Omental fat pad (tissue), 4 donors: ENCODE measurements at places on chromosomes 7 and 10. TPM values are rescaled to one million over a fixed set of nuclear protein-coding genes. Genes with fewer than 3 reads are reported as not detected.
A peak's percentile ranks its signal among the peaks of the same experiment; 100 is the strongest.

The CYP2C9 gene
- not detected for total RNA-seq

The PKD1L1 gene
- total RNA-seq = 81.7 TPM

DNA sequence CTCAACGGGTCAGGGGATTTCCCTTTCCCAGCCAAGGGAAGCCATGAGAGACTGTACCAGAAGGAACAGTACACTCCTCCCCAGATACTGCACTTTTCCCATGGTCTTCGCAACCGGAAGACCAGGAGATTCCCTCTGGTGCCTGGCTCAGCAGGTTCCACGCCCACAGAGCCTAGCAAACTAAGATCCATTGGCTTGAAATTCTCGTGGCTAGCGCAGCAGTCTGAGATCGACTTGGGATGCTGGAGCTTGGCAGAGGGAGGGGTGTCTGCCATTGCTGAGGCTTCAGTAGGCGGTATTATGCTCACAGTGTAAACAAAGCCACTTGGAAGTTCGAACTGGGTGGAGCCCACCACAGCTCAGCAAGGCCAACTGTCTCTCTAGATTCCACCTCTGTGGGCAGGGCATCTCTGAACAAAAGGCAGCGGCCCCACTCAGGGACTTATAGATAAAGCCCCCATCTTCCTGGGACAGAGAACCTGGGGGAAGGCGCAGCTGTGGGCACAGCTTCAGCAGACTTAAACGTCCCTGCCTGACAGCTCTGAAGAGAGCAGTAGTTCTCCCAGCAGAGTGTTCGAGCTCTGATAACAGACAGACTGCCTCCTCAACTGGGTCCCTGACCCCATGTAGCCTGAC, 29.6 kb downstream of the SLC16A12 start:
- DNase-seq = no peak

GRCh38 chr10:114541081-114541796, 116.8 kb downstream of the ABLIM1 start:
- no peak for DNase-seq

- no peak for DNase-seq
These were observed 161.9 kb upstream of the AGK start for GRCh38 chr7:141389140-141389796.

- DNase-seq = no peak
These were observed 131.1 kb downstream of the KCND2 start for GRCh38 chr7:120404042-120404441.

The C7orf57 gene
- total RNA-seq = not detected

DNA sequence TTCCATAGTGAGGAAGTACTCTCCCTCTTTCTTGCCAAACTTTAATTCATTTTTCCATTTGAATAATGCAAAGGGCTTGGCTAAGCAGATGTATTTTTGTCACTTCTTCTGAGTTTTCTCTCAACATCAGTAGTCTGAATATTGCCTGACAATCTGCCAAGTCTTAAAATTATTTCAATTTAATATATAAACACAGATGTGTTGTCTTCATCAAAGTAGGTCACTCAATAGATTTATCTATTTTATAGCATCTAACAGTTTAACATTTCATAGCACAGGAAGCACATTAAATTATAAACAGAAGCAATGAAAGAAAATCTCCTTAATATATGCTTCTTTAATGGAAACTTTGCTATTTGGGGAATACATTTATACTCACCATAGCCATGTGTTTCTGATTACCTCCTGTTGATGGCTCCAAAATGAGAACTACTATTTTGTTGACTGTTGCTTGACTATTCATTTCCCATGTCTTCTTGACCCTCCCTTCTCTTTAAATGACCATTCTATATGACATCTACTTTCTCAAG, 4.5 kb downstream of the CPED1 start:
- no peak for DNase-seq

The CALHM1 gene
- not detected for total RNA-seq

The TMEM229A gene
- total RNA-seq = not detected

DNA sequence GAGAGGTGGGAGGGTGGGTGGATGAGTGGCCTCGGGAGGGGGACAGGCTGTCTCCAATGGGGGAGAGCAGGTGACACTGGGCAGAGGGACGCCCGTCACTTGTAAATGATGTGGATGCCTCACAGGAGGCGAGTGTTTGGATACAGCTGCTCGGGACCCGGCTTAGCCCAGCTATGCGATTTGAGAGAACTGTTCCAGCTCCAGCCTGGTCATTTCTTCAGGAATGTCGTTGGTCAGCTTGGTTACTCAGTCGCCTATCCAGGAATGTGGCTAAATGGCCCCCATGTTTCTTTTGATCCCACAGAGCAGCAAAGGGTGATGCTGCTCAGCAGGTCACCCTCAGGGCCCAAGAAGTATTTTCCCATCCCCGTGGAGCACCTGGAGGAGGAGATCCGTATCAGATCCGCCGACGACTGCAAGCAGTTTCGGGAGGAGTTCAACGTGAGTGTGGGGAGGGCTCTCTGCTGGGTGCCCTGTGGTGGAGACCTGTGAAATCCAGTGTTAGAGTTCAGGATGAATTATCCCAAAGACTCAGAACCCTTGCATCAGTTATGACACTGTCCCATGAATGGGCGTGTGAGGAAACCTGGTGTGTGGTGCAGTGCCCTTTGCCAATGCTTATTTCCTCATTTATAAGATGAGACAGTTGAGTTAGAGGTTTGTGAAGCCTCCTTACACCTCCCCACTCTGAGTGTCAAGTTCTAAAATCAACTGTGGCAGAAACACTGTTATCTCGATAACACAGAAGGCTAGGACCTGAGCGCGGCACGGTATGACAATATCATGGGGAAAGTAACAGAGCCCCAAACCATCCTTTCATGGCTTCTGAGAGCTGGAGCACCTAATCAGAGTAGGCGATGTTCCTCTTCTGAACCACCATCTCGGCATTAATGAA, 76.8 kb downstream of the MKI67 start:
- DNase-seq = no peak

DNA sequence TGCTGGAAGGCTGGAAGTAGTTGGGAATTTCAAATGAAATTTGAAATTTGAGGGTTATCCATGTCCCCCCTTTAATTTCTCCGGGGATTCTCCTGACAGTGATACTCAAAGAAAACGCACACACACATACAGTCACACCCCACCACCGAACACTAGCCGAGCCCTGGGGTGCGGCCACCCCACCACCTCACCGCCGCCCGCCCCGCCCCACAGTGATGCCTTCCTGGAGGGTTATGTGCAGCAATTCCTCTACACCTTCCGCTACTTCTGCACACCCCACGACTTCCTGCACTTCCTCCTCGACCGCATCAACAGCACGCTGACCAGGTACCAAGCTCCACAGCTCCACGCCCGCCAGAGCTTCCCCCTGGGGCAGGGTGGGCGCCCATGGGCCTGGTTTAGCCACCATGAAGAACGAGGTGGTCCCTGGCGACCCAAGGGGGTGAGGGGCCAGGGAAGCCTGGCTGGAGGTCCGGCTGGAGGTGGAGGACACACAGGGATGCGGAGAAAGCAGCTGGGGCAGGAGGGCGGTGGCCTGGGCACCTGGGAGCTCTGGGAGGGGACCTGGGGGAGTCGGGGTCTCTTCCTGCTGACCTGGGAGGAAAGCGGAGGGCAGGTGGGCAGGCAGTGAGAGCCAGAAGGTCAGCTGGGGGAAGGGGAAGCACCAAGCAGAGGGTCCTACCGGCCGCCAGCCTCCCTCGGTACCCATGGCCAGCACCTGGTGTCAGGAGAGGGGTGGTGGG, 19.4 kb upstream of the UTF1 start:
- no peak for DNase-seq

The TUBAL3 gene
- total RNA-seq = not detected

GRCh38 chr10:22321156-22321923, 441 bp downstream of the BMI1 start:
- DNase-seq = no peak

DNA sequence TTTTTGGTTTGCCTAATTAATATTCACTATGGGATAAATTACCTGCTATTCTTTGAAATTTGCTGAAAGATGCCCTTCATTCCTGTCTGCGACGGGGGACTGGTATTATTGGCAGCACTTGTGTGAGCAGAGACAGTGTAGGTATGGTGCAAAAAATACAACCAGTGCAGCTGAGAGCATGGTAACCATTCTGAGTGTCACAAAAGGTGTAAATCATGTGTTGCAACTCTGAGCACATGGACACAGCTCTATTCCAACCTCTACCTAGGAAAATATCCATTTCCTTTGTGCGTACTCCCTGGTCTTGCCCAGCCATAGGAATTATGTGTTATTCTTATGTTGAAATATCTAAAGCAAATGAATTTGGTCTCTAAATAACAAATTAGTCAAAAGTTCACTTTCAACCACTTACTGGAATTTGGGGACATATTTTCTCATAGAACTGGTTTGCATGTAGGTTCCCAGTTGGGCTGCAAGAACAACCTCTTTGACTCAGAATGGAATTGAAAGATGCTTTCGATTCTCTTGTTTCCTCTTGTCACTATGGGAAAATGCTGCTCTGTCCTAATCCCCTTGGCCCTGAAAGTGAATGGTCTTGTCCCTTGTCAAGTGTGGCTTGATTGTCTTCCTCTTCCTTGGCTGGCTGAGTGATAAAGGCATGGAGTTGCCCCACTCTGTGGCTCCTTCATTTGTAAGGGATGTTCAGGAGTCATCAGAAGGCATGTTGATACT, 57.0 kb downstream of the CELF2 start:
- DNase-seq = no peak

DNA sequence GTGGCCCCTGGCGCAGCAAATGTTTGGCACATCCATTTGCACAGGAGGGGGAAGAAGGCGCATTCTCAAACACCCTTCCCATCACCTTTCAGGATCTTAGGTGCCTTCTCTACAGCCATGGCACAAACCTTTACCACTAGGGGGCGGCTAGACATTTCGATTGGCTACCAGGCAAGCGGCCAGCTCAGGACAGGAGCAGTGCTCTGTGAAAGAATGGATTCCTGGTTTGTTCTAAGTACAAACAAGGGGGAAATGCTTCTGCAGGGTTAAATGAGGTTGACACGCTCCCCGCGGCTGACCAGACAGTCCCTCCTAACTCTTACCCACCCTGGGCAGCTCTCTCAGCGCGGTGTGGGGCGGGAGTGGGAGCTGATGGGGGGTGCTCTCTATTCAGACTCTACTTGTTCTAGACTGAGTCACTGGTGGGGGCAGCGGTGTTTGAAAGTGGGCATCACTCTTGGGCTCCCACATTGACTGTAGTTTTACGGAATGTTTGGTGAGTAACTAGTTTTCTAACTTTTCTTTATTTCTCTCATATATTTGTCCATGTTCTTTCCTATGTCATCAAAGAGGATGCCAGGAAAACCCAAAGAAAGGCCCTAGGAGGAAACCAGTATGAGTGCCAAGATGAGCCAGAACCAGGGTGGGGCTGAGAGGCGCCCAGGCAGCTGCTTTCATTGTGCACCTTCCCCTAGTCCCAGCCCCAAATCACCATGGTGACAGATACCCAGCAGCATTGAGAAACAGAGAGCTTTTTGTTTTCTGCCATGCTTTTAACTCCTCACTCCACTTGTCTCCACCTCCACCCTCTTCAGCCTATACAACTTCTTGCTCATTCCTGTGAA, 61.4 kb upstream of the GPR158 start:
- peak; percentile 43 for DNase-seq

The GPR37 gene
- 0.31 TPM for total RNA-seq

The HTR5A gene
- not detected for total RNA-seq

DNA sequence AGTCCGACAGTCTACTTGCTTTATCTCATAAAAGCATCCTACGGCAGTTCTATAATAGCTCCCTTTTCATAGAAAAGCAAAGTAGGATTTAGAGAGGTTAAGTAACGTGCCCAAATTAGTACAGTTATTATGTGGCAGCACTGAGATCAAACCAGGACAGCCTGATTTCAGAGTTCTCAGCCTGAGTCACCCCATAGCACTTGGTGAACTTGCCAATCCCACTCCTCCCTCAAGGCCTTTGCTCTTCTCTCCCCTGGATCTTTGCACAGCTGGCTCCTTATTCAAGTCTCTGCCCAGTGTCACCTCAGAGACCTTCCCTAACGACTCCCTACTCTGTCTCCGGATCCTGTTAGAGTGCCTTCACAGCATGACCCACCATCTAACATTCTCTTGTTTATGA, 438.0 kb upstream of the NFE2L3 start:
- no peak for DNase-seq

The ADIRF gene
- total RNA-seq = 729 TPM

- DNase-seq = no peak
These were observed 26.0 kb downstream of the CYTH3 start for GRCh38 chr7:6246251-6246917.

GRCh38 chr10:128646956-128647355, 520.7 kb upstream of the MKI67 start:
- DNase-seq = no peak
